Lung microvascular endothelial cell (primary cell): ENCODE measurements at places on chromosomes 5 and 9.

- no peak for DNase-seq
These were observed 59.8 kb upstream of the PLEKHG4B start for GRCh38 chr5:32165-32564.

GRCh38 chr5:73625372-73625943, 538 bp upstream of the ARHGEF28 start:
- DNase-seq = peak; percentile 36

- no peak for DNase-seq
These were observed 2.6 kb upstream of the PLPPR1 start for GRCh38 chr9:101025940-101026339.

GRCh38 chr9:107710546-107710945, 221.0 kb upstream of the KLF4 start:
- DNase-seq = no peak

GRCh38 chr5:140131967-140132409, 6.3 kb downstream of the IGIP start:
- peak; percentile 10 for DNase-seq

DNA sequence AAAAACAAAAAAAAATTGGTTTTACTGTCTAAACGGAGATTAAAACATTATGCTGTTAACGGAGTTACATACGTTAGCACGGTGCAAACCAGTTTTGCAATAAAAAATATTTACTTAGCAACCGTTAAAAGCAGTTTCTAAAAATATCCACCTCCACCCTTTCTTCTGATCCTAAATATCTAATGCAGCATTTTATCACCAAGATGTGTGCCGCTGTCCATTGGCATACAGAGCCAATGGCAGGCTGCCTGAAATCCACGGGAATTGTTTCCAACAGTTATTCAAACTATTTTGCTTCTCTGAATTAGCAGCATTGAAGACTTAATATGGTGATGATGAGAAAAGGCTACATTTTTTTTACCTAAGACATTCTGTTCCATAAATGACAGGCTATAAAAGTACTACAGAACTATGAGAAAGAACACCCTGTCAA, 61.6 kb downstream of the CSNK1A1 start:
- peak; percentile 51 for DNase-seq

- peak; percentile 56 for DNase-seq
These were observed 16.0 kb downstream of the TRMO start for GRCh38 chr9:97906236-97906831.

DNA sequence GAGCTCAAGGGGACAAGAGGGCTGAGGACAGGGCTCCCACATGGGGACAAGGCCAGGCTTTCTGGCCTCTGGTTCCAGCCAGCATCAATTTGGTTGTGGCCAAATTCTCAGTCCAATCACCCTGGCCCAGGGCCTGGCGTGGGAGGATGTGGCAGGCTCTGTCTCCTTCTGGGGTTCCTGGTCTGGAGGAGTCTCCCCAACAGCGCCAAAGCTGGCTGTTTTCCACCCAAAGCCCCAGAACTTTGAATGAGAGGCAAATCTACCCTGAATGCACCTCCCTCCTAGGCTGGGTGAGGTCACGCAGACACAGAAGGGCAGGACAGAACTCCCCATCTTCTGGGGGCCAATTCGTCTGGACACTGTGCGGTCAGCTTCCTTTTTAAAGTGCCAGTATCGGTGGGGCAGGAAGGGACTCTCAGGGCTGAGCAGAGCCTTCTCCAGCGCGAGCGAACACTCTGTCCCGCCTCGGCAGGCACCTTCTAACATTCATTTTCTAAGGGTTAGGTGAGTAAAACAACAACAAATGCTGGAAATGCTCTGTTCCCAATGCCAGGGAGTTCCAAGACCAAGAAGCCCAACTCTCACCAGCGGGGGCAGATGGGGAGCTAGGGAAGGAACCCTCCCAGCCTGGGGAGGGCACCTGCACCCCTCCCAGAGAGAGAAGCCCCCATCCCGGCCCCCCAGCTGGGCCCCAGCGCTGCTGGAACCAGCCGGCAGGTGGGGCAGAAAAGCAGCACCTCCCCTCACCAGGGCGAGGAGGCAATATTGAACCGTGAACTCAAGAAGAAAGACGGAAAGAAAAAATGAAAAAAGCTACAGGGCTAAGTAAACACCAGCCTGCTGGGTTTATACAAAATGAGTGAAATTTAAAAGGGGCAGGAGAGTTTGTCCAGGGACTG, 3.7 kb upstream of the DPM2 start:
- no peak for DNase-seq

DNA sequence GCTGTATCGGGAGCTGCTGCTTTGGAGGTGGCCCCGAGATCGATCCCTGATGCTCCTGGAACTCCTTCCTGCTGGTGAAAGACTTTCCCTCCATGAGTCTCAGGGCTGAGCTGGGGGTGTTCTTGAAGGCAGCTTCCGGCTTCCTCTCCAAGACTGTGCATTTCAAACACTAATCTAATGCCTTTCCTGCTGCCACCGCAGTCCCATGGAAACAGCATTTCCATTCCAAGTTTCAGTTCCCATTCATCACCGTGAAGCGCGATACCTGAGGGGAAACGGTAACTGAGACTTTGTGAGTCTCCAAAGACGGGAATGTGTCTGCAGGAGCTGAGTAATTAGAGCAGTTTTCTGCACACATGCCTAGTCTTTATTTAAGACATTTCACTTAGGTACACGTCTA, 230.1 kb downstream of the PAX5 start:
- peak; percentile 10 for DNase-seq

- no peak for DNase-seq
These were observed 9.0 kb upstream of the TIMD4 start for GRCh38 chr5:156971848-156972525.

- no peak for DNase-seq
These were observed 50.0 kb upstream of the FAM120AOS start for GRCh38 chr9:93503381-93503780.

DNA sequence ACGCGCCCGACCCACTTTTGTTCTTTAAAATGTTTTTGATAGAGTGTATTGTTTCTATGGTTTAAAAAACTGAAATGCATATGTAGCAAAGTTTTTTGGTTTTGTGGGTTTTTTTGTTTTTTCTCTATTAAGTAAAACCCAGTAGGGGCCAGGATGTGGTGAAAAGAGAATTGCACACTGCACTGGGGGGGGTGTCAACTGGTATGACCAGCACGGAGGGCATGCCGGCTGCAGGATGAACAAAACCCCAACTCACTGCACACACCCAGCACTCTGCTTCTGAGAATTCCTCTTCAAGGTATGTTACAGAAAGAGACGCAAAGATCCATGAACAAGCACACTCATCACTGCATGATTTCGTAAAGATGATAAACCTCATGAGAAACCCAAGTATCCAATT, 75.0 kb downstream of the STK10 start:
- no peak for DNase-seq

GRCh38 chr9:134889386-134890154, 9.0 kb downstream of the FCN2 start:
- no peak for DNase-seq

DNA sequence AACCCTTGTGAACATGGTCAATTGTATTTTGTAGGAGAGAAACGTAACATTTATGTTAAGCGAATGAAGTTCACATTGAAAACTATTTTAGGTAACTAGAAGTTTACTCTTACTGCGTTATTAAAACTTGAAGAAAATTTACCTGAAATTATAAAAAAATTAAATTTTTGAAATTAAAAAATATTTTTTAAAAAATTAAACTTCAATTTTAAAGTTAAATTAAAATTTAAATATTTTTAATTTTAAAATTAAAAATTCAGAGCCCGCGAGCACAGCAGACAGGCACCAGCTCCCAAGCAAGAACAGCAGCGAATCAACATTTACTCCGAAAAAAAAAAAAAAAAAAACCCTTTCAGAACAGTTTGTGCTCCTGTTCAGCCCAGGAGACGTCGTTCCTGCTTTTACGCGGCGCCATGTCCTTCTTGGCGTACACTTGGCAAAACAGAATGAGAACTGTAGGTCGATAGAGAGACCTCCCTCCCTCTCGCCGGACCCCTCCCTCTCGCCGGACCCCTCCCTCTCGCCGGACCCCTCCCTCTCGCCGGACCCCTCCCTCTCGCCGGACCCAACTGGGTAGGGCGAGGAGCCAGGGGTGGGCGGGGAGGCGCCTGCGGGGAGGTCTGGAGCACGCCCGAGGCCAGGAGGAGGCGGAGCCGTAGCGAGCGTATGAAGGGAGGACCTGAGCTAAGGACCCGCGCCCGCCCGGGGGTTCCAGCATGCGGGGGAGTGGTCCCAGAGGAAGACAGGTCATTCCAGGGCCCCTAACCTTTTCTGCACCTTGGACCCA, 235.8 kb downstream of the ROR2 start:
- DNase-seq = peak; percentile 45

GRCh38 chr5:157563929-157564716, 11.5 kb downstream of the ADAM19 start:
- peak; percentile 50 for DNase-seq

DNA sequence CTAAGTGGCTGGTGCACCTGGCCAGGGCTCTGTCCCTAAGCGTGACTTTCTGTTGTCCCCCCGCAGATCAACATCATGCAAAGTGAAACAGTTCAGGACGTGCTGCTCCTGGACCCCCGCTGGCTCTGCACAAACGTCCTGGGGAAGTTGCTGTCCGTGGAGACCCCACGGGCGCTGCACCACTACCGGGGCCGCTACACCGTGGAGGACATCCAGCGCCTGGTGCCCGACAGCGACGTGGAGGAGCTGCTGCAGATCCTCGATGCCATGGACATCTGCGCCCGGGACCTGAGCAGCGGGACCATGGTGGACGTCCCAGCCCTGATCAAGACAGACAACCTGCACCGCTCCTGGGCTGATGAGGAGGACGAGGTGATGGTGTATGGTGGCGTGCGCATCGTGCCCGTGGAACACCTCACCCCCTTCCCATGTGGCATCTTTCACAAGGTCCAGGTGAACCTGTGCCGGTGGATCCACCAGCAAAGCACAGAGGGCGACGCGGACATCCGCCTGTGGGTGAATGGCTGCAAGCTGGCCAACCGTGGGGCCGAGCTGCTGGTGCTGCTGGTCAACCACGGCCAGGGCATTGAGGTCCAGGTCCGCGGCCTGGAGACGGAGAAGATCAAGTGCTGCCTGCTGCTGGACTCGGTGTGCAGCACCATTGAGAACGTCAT, 19.7 kb upstream of the CTSL start:
- no peak for DNase-seq

GRCh38 chr5:1280177-1281037, 14.5 kb downstream of the TERT start:
- no peak for DNase-seq

DNA sequence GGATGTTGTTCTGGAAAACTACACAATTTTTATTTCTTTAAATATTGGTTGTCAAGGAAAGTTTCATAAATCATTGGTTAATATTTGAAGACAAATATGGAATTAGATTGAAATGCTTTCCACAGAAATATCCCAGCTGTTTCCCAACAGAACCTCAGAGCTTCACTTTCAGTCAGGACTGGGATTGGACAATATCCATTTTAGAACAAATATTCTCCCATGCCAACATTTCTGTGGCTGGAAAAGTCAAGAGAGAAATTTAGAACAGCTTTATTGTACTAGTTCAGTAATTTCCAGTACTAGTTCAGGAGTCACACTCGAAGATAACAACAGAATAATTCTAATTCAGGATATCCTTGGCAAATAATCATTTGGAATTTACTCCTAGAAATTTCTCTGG, 116.1 kb upstream of the TUT7 start:
- DNase-seq = no peak

DNA sequence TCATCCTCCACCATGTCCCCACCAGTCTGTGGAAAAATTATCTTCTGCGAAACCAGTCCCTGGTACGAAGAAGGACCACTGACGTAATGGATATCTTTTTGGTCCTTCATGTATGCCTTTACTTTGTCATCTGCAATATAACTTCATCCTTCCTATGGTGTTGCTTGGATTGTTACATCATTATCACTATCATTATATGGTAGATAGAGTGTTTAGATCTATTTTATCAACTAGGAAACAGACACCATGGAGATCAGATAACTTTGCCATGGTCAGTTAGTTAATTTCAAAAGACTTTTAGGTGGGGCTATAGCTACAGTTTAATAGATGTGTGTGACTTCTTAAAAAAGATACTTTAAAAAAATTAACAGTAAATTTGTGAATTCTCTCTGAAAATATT, 23.8 kb upstream of the CAMLG start:
- DNase-seq = no peak

GRCh38 chr5:14234204-14234603, 91.1 kb downstream of the TRIO start:
- DNase-seq = no peak

DNA sequence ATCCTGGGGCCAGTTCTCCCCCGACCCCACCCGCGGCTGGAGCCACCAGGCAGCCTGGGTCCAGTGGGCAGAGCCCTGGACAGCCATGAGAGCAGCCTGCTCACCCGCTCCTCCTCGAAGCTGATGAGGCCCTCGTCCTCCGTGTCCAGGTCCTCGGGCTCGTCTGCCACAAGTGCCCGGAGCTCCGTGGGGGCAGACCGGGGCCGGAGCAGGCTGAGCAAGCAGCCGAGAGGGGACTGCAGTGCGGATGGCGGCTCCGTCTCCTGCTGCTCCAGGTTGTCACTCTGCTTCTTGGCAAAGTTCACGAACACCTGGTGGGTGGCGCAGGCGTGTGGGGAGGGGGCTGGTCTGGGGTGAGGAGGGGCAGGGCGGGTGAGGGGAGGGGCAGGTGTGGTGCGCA, 11.9 kb upstream of the CLIC3 start:
- DNase-seq = no peak

- peak; percentile 59 for DNase-seq
These were observed at the start of gene ITGA2 for GRCh38 chr5:52989025-52989780. Gene ITGA2 (plus strand): TSS chr5:52989352. CDS start chr5:52989469, 117 bp downstream.

DNA sequence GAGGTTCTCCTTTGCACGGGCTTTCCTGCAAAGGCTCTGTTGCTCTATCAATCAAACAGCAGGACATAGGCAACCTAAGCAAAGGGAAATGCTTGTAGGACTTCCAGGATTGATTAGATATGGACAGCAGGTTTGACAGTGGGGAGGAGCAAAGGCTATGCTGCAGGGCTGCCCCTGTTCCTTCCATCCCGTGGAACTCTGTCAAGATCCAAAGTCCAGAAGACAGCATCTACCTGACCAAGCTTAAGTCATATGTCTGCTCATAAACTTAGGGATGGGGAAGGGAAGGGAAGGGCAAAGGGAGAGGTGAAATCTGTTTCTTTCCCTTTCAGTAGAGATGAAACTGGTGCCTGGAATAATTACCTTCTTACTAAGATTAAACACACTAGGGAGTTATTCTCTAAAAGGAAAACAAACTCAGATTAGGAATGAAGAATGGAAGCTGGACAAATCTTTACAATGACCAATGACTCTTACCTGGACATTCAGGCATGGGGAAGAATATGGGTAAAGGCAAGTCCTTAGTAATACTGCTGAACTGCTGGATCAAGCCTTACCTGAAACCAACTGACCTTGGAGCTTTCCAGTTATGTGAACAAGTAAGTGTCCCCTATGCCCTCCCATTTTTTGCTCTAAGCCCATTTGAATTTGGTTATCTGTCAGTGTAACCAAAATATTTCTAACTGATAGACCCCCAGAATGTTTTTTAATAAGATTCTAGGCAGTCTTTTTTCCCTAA, 8.4 kb upstream of the ACOT12 start:
- DNase-seq = no peak

GRCh38 chr5:51476431-51476830, 93.2 kb downstream of the ISL1 start:
- no peak for DNase-seq

- no peak for DNase-seq
These were observed 10.5 kb upstream of the ENTREP1 start for GRCh38 chr9:69314547-69314946.
